T-helper 9 cell (primary cell): ENCODE measurements at places on chromosomes 3 and 15.

- no peak for DNase-seq
These were observed 22.5 kb upstream of the BFSP2 start for GRCh38 chr3:133377396-133377795.

DNA sequence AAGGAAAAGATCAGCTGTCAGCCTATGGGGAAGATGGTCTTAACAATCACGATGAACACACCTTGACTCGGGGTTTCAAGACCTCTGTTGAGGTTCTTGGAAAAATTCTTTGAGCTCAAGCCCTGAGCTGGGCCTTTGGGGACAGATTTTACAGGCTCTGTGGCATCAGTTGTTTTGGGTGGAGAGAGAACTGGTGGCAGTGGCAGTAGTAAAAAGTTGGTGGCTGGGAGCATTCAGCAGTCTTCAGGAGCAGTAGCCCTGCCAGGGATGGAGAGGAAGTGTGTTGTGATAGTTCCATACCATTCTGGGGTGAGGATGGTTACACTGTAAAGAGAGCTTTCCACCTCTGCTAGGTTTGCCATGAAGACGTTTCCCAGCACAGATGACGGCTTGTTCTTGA, 4.9 kb upstream of the KY start:
- DNase-seq: no peak

DNA sequence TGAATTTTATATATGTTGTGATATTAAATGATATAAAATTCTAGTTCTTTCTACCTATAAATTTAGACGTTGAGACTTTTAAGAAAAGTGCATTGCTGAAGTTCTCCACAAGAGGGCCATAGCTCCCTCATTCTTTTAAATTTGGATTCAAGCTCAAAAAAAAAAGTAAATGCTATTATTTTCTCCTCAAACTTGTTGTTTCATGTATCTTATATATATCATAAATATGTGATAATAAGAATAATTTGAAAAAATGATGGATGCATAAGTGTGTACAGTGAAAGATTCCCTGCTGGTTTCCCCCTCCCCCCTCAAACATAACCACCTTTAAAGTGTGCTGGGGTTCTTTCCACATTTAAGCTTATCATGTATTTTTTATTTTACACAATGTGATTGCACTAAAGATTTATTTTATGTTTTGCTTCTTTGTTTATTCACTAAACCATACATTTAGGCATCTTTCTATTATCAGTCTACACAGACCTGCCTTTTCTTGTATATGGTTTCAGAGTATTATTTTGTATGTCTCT, 769.4 kb upstream of the GOLIM4 start:
- DNase-seq: no peak

DNA sequence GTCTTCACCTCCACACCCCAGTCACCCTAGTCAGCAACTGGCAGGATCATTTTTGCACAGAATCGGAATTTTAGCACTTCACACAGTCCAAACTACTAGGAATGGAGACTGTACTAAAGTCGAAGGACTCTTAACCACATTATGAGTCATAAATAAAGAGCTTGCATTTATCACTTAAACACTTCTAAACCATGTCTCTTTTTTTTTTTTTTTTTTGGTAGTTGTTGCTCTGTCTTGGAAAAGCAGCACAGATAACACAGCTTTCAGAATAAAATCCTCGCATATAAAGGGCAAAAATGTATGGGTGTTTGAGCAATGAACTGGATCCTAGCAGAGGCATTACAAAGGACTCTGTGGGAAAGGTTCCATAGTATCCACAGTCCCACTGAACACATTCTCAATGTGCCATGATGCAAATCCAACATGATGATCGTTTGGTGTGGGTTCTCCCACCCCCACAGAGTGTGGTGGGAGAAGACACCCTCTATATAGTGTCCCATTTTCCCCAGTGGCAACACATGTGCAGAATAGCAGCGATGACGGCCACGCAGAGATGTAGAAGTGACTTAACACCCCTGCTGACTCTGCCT, 47.1 kb downstream of the FOXP1 start:
- no peak for DNase-seq

DNA sequence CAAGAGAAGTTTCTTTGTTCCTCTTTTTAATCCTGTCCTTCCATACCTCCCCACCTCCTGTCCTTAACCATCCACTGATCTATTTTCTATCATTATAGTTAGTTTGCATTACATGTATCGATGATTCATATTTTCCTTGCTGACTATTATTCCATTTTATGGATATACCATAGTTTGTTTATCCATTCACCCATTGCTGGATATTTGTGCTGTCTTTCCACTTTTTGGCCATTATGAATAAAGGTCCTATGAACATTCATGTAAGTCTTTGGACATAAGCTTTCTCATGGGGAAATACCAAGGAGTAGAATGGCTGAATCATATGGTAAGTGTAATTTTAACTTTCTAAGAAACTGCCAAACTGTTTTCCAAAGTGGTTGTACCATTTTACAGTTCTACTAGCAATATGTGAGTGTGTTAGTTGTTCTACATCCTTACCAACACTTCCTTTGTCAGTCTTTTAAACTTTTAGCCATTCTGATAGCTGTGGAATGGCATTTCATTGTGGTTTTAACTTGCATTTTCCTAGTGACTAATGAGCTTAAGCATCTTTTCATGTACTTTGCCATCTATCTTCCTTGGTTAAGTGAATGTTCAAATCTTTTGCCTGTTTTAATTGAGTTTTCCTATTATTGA, 11.7 kb downstream of the ATP6V1A start:
- no peak for DNase-seq

GRCh38 chr15:57609805-57610529, 18.3 kb downstream of the MYZAP start:
- no peak for DNase-seq

DNA sequence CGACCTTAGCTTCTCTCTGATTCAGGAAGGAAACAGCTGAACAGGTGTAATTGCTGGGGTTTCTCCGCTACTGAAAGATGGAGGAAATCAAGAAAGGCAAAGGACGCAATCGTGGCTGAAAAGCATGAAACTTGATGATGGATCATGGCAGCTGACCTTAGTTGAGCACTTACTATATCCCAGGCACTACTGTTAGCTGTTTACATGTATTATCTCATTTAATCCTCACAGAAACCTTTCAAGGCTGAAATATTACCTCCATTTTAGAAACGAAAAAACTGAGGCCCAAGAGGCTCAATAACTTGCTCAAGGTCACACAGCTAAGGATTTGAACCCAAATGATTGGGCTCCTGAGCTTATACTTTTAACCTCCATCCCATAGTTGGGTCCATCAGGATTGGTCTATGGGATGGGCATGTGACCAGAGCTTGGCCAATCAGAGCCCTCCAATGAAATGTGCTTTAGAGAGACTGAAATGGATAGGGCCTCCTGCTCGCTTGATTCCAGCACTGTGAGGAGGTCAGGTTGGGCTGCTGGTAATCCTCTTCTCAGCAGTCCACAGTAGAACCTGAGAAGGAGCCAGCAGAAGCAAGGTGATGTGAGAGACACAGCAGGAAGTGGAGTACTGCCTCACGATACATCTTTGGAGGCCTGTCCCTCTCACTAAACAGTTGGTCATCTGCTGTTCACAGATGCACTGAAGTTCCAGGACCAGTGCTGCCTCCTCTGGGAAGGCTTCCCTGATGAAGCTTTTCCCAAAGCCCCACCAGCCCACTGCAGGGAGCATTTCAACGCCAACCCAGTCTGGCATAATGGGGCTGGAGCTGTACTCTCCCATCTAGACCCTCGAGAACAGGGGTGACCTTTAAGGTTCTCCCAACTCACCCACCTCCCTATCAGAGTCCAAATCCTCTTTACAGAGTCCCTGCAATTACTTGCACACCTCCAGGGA, 10.4 kb downstream of the CLN6 start:
- DNase-seq: no peak

GRCh38 chr15:92393071-92393979, at the start of gene ST8SIA2:
ST8SIA2 (plus strand) TSS chr15:92393881; CDS start chr15:92394065, 184 bp downstream.
- no peak for DNase-seq
